ENCODE measurements at places on chromosomes 11 and 22. TPM values are rescaled to one million over a fixed set of nuclear protein-coding genes. Genes with fewer than 3 reads are reported as not detected.

PIH1D2 gene
- 0.73 TPM for total RNA-seq

PANX3 gene
- total RNA-seq: not detected

SDHD gene
- total RNA-seq: 90.3 TPM

RFPL2 gene
- 0.19 TPM for total RNA-seq

DNA sequence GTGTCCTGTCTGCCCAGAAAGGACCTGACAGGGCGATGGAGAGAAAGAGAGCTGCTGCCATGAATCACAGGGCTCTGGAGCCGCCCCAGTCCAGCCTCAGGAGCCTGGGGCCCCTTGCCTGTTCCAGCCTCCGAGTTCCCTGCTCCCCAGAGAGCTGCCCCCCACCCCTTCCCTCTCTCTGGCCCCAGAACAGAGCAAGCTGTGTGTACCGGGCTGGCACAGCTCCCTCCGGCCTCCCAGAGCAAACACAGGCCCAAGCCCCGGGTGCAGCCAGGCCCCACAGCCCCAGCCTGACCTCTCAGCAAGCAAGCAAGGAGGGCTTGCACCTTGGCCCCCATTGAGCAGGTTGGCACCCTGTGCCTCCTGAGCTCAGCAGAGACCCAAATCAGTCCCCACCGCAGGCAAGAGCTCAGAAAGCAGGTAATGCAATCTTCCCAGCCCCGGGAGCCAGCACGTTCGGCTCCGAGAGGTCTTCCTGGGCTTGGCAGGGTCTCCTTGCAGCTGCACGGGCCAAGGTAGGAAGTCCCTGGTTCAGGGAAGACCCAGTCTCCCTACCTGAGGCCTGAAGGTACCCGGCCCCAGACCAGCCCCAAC, 1.4 kb downstream of the PACSIN3 start:
- peaks cover 6% of the 10 kb centered on the region for H3K36me3 ChIP-seq
- H3K27ac ChIP-seq: peak overlapping the region; percentile 81
- no peaks in the 10 kb centered on the region for H3K27me3 ChIP-seq
- peaks cover 4% of the 10 kb centered on the region for H3K4me1 ChIP-seq
- no peak for DNase-seq

- DNase-seq: no peak
- no peaks in the 10 kb centered on the region for H3K27me3 ChIP-seq
- no peaks in the 10 kb centered on the region for H3K4me1 ChIP-seq
- H3K27ac ChIP-seq: no peak overlapping the region
- no peaks in the 10 kb centered on the region for H3K36me3 ChIP-seq
These were observed 19.3 kb downstream of the ALG9 start for GRCh38 chr11:111852103-111852502.

GRCh38 chr22:48957311-48957986, 870.2 kb downstream of the BRD1 start:
- no peak overlapping the region for H3K27ac ChIP-seq
- no peak for DNase-seq
- peaks cover 4% of the 10 kb centered on the region for H3K4me1 ChIP-seq
- H3K4me3 ChIP-seq: no peak overlapping the region
- H3K36me3 ChIP-seq: no peaks in the 10 kb centered on the region

GRCh38 chr11:72609045-72609444, 65.2 kb downstream of the PDE2A start:
- no peak overlapping the region for H3K27ac ChIP-seq
- no peak overlapping the region for H3K4me3 ChIP-seq
- DNase-seq: no peak
- H3K4me1 ChIP-seq: no peaks in the 10 kb centered on the region
- no peaks in the 10 kb centered on the region for H3K27me3 ChIP-seq

GRCh38 chr11:3011891-3012885, 20.1 kb upstream of the NAP1L4 start:
- no peaks in the 10 kb centered on the region for H3K4me1 ChIP-seq
- H3K27ac ChIP-seq: no peak overlapping the region
- DNase-seq: no peak
- no peak overlapping the region for H3K4me3 ChIP-seq
- peaks cover 72% of the 10 kb centered on the region for H3K36me3 ChIP-seq

- H3K36me3 ChIP-seq: no peaks in the 10 kb centered on the region
- no peaks in the 10 kb centered on the region for H3K4me1 ChIP-seq
- no peak overlapping the region for H3K4me3 ChIP-seq
- H3K27ac ChIP-seq: no peak overlapping the region
- DNase-seq: no peak
These were observed 135.5 kb downstream of the ETS1 start for GRCh38 chr11:128451652-128452470.

- H3K27me3 ChIP-seq: no peaks in the 10 kb centered on the region
- H3K27ac ChIP-seq: no peak overlapping the region
- no peaks in the 10 kb centered on the region for H3K36me3 ChIP-seq
- H3K4me3 ChIP-seq: no peak overlapping the region
- H3K4me1 ChIP-seq: peaks cover 6% of the 10 kb centered on the region
These were observed 76.9 kb upstream of the CADM1 start for GRCh38 chr11:115580927-115581680.

DNA sequence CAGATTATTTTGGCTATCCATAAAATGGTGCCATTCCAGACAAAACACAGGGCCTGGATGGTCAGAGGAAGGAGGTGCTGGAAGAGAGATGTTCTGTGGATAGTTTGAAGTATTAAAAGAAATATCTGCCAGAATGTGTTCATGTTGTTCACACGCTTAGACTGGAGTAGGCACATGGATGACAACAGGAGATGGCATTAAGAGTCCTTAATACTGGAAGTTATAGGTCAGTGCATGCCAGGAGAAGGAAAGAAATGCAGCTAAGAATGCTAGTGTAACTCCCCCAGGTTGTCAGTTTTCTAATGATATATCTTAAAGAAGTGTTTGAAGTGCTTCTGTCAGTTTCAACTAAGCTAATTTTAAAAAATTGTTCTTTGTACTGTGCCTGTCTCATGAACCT, 20.2 kb downstream of the KREMEN1 start:
- H3K4me1 ChIP-seq: peaks cover 5% of the 10 kb centered on the region
- no peak overlapping the region for H3K27ac ChIP-seq
- H3K36me3 ChIP-seq: no peaks in the 10 kb centered on the region
- no peak for DNase-seq
- no peak overlapping the region for H3K4me3 ChIP-seq

DNA sequence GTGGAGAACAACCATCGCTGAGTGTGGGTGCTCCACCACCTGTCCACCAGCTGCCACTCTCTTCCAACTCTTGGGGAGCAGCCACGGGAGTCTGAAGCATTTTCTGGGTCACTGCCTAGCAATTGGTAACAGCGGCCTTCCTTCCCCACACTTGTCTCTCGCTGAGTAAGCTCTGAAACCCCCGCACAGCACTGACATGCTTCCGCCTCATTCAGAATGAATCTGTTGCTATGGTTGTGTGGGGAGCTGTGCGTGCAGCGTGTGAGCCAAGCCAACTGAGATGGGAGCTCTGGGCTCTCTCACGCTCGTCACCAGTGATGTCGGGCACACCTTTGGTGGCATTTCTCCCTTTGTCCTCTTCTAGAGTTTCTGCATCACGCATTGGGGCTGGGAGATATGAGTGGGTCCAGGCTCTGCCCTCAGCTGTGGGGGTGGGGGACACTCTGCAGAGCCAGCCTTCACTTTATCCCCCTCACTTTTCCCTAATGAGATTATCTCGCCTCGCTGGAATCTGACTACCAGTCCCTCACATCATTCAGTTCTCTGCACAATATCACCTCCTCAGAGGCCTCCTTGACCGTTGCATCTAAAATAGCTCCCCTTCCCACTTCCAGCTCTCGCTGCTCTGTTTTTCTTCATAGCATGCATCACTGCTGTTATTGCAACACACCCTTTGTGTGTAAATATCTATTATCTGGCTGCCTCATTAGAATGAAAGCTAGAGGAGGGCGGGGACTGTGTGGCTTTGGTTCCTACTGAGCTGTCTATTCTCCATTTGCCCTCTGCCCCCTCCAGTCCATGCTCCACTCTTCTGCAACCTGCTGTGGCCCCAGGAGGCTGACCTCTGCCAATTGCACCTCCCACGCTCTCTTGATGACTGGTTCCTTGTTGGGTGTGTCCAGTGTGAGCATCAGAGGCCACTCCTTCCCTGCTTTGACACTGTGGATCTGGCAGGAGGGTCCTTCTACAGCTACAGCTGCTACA, 569.9 kb upstream of the CADM1 start:
- H3K4me1 ChIP-seq: no peaks in the 10 kb centered on the region
- no peaks in the 10 kb centered on the region for H3K36me3 ChIP-seq
- DNase-seq: no peak
- H3K4me3 ChIP-seq: no peak overlapping the region

GRCh38 chr22:40855071-40855978, 1.1 kb downstream of the ST13 start:
- H3K4me3 ChIP-seq: peak overlapping the region; percentile 98
- H3K27ac ChIP-seq: peak overlapping the region; percentile 98
- H3K27me3 ChIP-seq: no peaks in the 10 kb centered on the region
- no peaks in the 10 kb centered on the region for H3K4me1 ChIP-seq
- H3K36me3 ChIP-seq: peaks cover 10% of the 10 kb centered on the region

- H3K4me3 ChIP-seq: no peak overlapping the region
- H3K36me3 ChIP-seq: no peaks in the 10 kb centered on the region
- H3K27ac ChIP-seq: no peak overlapping the region
- no peak for DNase-seq
- peaks cover 5% of the 10 kb centered on the region for H3K4me1 ChIP-seq
These were observed 93.7 kb upstream of the SPON1 start for GRCh38 chr11:13868710-13869397.

- H3K27me3 ChIP-seq: no peaks in the 10 kb centered on the region
- H3K27ac ChIP-seq: peak overlapping the region; percentile 2
- H3K4me3 ChIP-seq: no peak overlapping the region
- no peaks in the 10 kb centered on the region for H3K36me3 ChIP-seq
- no peak for DNase-seq
- H3K4me1 ChIP-seq: peaks cover 13% of the 10 kb centered on the region
These were observed 198.8 kb upstream of the SEZ6L start for GRCh38 chr22:25970374-25970911.

- H3K4me1 ChIP-seq: peaks cover 5% of the 10 kb centered on the region
- no peak overlapping the region for H3K27ac ChIP-seq
- H3K27me3 ChIP-seq: no peaks in the 10 kb centered on the region
- H3K36me3 ChIP-seq: no peaks in the 10 kb centered on the region
- H3K4me3 ChIP-seq: no peak overlapping the region
These were observed 52.4 kb upstream of the CLMP start for GRCh38 chr11:123247496-123247799.

- H3K4me3 ChIP-seq: no peak overlapping the region
- H3K27ac ChIP-seq: no peak overlapping the region
- H3K27me3 ChIP-seq: no peaks in the 10 kb centered on the region
- DNase-seq: no peak
- no peaks in the 10 kb centered on the region for H3K4me1 ChIP-seq
- H3K36me3 ChIP-seq: no peaks in the 10 kb centered on the region
These were observed 70.8 kb downstream of the KCNJ1 start for GRCh38 chr11:128796270-128796669.

DNA sequence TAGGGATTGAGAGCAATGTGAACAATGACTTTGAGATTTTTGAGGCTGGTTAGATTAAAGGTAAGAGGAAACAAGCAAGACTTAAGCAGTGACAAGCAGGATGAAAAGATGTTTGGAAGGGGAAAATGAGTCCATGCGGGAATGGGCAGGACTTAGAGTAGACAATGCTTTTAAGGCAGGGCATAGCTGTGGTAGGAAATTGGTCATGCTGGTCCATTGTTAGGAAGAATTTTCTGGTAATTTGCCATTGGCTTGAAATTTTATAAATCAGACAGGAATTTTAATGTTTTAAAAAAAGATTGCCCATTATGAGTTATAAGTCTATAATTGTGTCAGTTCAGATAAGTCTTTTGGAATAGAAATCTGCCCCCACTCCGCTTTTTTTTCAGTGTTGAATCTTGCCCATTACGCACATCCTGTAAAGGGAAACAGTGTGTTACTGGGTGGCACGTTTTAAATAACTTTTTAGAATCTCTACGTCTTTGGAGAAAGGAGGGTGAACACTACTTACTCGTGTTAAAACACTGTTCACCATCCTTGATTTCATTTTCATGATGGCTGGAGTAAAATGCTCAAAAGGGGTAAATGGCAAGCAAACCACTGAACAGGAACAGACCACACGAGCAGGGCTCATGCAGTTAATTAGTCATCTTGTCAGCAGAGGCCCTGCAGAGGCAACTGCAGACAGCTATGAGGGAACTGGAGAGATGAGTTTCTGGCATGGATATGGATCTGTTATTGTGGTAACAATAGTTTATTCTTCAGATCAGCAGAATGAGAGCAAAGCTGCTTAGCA, 25.0 kb downstream of the SWAP70 start:
- peaks cover 12% of the 10 kb centered on the region for H3K4me1 ChIP-seq
- H3K27ac ChIP-seq: no peak overlapping the region
- no peak for DNase-seq

- no peak overlapping the region for H3K4me3 ChIP-seq
- no peak for DNase-seq
- peaks cover 9% of the 10 kb centered on the region for H3K4me1 ChIP-seq
- H3K27ac ChIP-seq: no peak overlapping the region
- H3K27me3 ChIP-seq: no peaks in the 10 kb centered on the region
- no peaks in the 10 kb centered on the region for H3K36me3 ChIP-seq
These were observed 4.1 kb downstream of the C11orf52 start for GRCh38 chr11:111922803-111923202.

- H3K4me3 ChIP-seq: no peak overlapping the region
- H3K4me1 ChIP-seq: no peaks in the 10 kb centered on the region
- no peak overlapping the region for H3K27ac ChIP-seq
- H3K36me3 ChIP-seq: no peaks in the 10 kb centered on the region
- no peak for DNase-seq
These were observed 111.6 kb downstream of the BLID start for GRCh38 chr11:122004446-122004845.

DNA sequence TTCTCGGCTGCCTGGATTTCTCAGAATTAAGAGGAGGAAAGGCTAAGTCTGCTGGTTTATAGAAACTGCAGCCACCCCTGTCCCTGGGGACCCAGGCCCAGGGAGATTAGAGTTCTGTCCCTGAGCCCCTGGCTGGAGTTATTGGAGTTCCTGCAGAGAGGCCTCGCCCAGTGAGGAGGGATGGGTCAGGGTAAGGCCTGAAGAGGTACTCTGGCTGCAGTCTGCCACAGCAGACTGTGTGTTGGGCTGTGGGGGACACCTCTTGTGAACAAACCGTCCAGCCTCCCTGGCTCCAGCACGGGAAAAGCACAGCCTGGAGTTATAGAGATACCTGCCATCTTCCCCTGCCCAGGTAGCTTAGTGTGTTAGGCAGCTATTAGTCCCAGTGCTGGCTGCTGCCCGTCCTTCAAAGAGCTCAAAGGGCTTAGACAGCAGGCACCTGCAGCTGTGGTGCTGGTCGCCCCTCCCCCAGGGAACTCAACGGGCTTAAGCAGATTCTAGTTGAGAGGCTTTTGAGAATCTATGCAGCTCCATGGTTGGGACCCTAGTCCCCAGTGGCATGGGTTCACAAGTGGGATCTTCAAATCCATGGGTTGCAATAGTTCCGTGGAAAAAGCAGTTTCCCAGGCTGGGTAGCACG, 36.6 kb upstream of the MUC15 start:
- no peak overlapping the region for H3K4me3 ChIP-seq
- no peak overlapping the region for H3K27ac ChIP-seq
- DNase-seq: no peak

Measured in H1 (cell line).